ENCODE measurements at places on chromosomes 1 and 21. TPM values are rescaled to one million over a fixed set of nuclear protein-coding genes. Genes with fewer than 3 reads are reported as not detected.

The TXNIP gene
- total RNA-seq, result 91.0 TPM

DNA sequence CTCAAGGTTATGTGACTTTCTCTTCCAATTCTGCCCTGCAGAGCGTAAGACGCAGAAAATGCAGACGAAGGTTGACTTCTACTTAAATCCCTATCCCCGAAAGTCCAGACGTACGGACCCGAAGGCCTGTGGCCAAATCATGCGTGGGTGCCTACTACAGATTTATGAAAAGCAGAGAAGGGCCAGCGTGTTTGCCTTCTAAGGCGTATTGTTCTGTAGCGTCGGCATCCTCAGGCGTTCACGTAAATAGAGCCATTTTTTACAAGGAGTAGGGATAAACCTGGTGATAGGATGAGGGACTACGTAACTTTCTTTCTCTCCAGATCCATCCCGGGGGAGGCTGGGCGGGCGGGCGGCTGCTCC, 222 bp upstream of the GIPC2 start:
- no peak for DNase-seq

GRCh38 chr1:204127597-204128242, 24.1 kb downstream of the ETNK2 start:
- DNase-seq, result no peak

- DNase-seq, result no peak
Observed at GRCh38 chr1:186440584-186440983, 20.3 kb downstream of the PDC start.
